Right ventricle myocardium superior (tissue), 1 donor: ENCODE measurements at places on chromosomes 6 and 20. TPM values are rescaled to one million over a fixed set of nuclear protein-coding genes. Genes with fewer than 3 reads are reported as not detected.
A peak's percentile ranks its signal among the peaks of the same experiment; 100 is the strongest.

Gene PPP1R3G
- total RNA-seq: 14.2 TPM

Gene LY6G6F
- total RNA-seq: not detected

Gene MUC21
- total RNA-seq: not detected

Gene CLDN20
- not detected for total RNA-seq

Gene TMEM217
- not detected for total RNA-seq

Gene PRPF6
- 45.3 TPM for total RNA-seq

DNA sequence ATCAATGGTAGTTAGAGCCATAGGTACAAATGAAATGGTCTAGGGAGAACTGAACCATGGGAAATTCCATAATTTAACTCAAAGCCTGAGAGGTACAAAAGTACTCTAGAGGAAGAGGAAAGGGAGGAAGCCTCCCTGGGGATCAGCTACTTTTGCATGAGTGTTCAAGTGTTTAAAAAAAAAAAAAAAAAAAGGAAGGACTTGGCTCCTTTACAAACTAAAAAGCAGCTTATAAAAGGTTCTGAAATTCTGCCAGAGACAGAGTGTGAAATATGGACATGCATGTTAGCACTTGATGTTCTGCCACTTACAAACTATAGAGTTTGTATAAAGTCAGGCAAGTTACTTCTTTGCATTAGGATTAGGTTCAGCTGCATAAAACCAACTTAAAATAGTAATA, 290.0 kb downstream of the TBC1D7 start:
- DNase-seq: no peak

DNA sequence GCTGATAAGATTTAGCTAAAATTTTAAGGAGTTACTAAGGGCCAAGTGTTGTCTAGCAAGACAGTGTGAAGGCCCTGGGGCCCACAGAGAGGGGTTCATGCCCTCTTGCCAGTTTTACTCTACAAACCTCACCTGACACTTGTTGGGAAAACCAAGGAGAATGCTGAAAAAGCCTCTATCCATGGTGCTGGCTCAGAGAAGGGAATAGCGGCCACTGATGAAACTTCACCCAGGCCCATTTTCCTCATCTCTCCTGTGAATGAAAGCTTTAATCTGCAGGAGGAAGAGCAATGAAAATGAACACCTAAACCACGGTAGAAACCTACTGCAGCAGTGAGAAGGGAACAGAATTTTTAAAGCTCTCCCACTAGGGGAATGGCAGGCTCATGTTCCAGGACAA, 317.3 kb upstream of the CNR1 start:
- DNase-seq: no peak

- no peak for DNase-seq
These were observed 15.7 kb downstream of the MAVS start for GRCh38 chr20:3862333-3862732.

- DNase-seq: no peak
These were observed 7.7 kb downstream of the GRIK2 start for GRCh38 chr6:101401171-101401570.

- no peak for DNase-seq
These were observed 1295.1 kb downstream of the EPHA7 start for GRCh38 chr6:92124200-92124651.

DNA sequence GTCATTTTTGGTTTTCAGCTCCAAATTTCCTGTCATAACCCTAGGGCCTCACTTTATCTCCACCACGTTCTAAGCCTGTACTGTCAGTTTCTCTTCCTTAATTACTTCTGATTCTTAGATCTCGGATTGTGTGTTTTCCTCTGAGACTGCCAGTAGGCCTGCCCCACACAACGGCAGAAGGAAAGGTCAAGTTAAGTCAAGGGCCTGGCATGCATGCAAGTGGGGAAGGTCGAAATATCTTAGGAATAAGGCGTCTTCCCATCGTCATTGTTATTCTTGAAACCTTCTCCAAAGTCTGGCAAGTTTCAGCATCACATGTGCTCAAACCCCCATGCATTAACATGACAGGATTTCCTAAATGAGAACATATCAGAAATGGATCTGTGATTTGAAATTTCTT, 203.5 kb upstream of the TSHZ2 start:
- DNase-seq: peak; percentile 40

- no peak for DNase-seq
These were observed 14.2 kb downstream of the PAX1 start for GRCh38 chr20:21719592-21720214.
